K562 (cell line): ENCODE measurements at places on chromosomes 12 and 14.

GRCh38 chr14:61841145-61841544 lies 78.9 kb downstream of the SNAPC1 start:
- DNase-seq: no peak

DNA sequence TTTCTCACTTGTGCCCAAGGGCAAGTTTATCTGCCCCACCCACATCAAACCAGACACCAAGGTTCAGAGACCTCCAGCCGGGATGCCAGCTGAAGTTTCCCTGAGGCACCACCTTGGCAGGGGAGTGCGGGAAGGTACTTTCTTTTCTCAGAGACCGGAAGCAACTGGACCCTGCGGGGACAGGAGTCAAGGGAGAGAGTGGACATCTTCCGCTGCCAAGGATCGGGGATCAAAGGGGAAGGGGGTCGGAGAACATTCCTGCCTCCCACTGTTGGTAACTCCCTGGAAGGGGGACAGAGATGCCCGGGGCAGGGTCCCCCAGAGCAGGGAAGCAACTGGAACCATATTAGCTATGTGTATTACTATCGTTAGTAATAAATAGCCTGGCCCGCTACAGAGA lies 161.8 kb downstream of the DICER1 start:
- DNase-seq: no peak

- no peak for DNase-seq
These were observed 183.5 kb upstream of the C14orf180 start for GRCh38 chr14:104395941-104396681.

DNA sequence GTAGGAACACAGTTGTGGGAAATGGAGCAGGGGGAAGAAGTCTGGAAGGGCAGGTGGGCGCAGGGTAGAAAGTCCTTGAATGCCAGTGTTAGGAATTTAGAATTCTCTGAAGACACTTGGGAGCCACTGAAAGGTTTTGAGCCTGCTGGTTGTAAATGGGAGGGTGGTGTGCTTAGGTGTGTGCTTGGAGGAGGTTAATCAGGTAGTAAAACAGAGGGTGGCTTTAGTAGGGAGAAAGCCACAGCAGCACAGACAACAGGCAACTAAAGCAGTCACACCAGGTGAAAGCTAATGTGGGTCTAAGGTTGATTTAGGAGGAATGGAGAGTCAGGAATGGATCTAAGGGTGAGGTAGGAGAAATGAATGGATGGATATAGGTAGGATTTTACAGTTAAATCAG lies 385.0 kb downstream of the ZFP36L1 start:
- DNase-seq: no peak

DNA sequence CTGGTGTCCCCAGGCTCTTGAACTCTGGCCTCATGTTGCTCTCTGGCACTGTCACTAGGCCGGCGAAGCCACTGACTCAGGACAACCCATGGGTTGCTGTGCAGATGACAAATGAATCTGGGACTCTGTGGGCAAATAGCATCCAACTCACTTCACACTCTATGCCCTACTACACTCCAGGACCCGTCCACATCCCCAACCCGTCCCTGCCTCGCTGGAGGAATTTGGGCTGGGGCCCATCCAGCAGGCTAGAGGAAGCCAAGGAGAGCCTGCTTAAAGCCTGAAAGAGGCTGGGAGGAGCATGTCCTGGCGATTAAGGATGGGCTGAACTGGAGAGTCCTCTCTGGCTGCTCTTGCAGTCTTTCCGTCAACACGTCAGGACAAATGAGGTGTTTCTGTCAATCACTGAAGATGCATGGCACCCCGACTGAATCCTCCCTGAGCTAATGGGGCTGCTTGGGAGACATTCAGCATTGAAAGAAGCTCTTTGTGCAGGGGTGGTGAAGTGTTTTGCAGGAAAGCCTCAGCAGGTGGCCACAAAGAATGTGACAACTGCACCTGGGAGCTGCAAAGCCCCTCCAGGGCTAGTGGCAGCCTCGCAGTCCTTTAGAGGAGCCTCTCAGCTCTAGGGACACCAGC lies 71.7 kb downstream of the ANO2 start:
- no peak for DNase-seq

DNA sequence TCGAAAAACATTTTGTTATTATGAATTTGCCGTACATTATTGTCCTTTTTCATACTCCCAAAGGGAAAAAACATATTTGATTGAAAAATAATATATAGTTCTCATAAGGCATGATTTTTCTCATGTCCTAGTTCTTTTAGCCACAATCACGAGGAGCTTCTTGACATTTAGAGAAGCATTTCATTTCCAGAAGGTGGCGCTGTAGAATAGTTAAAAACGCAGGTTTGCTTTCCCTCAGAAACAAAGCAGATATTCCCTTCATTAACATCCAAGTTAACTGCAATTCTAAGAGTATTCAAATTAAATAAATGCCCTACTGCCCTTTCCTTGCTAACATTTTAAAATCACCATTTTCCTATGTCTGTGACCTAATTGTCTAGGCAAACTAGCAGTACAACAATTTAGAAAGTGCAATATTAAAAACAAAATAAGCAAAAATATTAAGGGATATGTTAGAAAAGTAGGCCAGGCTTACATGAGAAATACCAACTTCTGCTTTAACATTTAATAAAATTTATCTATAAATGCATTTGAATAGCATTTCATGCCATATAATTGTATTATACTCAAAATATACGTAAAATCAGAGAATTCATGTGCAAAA lies 10.9 kb upstream of the PIK3C2G start:
- DNase-seq: no peak

DNA sequence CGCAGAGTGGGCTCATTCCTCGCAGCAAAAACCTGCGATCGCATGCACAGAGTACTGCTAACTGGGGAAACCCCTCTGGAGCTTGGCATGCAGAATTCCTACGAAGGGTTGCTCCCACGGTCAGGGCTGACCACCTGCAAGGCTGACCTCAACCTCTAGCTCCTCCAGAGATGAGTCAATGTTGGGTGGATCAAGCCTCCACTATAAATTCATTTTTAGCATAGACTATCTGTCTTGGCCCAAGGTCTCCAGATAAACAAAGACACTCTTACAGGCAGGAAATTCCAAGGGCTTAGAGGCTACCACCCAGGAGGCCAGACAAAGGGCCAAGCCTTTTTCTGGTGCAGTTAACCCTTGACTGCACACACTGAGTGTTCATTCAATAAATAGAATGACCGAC lies 296.5 kb downstream of the TMEM132D start:
- DNase-seq: no peak

DNA sequence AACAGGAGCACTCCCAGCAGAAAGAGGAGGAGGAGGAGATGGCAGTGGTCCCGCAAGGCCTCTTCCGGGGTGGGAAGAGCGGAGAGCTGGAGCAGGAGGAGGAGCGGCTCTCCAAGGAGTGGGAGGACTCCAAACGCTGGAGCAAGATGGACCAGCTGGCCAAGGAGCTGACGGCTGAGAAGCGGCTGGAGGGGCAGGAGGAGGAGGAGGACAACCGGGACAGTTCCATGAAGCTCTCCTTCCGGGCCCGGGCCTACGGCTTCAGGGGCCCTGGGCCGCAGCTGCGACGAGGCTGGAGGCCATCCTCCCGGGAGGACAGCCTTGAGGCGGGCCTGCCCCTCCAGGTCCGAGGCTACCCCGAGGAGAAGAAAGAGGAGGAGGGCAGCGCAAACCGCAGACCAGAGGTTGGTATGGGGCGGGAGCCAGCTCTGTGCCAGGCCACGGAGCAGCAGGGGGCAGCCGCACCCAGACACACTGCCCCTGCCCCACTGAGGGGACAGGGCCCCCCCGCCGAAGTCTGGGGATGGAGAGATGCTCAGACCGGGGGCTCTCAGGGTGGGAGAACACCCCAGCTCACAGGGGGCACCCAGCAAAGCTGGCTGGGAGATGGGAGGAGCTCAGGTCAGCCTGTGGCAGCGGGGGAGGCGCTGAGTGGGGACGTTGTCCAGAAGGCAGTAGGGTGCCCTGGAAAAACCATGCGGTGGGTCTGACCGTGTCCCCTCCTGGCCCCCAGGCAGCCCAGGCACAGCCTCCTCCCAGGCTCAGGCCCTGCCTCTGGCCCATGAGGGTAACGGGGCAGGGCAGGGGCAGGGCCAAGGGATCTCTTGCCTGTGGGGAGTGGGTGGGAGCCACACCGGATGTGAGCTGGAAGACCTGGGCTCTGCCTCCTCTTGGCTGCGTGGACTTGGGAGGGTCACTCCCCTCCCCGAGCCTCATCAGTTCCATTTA lies 9.8 kb downstream of the CHGA start:
- DNase-seq: no peak

- no peak for DNase-seq
These were observed 1253.9 kb downstream of the SLC16A7 start for GRCh38 chr12:60849723-60850122.

DNA sequence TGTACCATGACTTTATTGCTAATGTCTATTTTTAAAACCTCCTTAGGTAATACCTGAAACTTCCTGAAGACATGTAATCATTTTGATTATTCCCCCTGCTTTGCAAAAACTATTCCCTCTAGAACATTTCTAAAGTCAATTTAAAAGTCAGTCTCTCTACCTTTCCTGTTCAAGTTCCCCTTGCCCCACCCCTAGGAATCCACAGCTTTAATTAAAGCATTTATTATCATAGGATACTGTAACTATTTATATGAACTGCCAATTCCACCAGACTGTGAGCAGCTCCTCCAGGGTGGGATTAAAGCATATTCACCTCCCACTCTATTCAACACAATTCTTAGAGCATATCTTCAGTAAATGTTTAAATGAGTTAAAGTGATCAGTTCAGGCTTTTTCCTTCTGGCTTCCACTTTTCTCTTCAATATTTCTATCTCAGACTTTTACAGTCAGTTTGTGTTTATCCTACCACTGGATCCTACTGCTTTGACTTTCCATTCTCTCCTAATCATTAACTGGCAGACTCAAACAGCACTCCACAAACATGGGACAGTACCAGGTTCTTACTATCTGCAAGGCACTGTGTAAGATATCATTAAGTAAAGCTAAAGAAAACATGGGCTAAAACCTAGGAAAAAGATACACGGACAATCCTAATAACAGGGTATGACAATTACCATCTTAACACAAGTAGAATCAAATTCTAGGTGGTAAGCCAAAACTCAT lies 39.1 kb downstream of the PTPN21 start:
- no peak for DNase-seq

DNA sequence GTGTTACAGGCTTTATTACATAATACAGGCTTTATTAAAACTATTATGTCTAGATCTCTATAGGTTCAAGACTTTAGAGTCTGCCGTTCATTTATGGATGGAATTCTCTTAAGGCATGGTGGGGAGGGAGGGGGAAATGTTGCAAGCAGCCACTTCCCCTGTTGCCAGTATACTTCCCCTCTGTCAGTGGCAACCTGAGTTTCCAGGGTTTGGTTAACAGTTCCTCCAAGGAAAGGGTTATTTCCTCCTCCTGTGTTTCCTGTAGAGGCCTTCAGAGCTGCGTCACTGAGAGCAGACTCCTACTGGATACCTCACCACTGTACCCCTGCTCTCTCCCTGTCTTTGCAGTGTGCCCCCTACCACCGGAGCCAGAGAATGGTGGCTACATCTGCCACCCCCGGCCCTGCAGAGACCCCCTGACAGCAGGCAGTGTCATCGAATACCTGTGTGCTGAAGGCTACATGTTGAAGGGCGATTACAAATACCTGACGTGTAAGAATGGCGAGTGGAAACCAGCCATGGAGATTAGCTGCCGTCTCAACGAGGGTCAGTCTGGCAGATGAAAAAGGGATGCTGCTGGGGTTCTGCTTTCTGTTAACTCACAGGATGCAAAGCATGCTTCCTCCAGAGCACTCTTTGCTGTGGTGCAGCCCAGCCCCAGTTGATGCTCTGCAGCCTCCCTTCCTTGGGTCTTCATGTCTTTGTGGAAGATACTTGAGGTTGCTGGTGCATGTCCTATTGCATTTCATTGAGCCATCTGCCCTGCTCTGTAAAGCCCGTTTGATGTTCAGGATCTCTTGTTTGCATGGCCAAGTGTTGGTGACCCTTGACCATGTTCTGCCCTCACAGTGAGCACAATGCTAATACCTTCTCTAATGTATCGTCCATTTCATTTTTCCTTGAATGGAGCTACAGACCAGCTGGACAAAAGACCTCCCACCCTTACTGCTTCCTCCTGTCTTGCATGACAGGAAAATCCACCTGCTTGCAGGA lies 63.6 kb upstream of the SRSF5 start:
- DNase-seq: no peak

GRCh38 chr14:91837076-91837475 lies 30.3 kb downstream of the TC2N start:
- no peak for DNase-seq

DNA sequence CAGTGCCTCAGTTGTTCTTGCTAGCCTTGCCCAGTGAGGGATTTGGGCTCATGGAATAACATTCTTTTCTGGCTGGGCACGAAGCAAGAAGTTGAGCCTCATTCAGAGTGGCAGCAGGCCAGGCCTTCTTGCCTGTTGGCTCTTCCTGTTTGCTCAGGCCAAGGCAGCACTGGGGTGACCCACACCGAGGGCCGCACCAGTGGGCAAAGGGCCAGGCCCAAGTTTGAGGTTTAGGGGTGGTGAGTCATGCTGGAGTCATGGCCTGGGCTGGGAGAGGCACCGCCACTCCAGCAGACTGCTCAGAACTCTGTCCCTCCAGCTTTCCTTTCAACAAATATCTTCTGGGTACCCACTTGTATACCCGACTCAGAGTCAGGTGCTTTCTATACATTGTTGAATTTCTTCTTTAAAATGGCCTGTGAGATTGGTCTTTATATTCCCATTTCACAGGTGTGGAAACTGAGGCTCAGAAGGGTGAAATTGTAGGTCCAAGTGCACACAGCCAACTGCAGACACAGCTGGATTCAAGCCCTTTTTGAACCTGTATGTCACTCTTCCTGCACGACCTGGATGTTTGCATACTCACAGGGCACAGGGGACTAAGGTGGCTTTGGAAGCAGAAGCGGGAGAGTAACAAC lies 279.4 kb downstream of the FOXN3 start:
- DNase-seq: peak; percentile 24

DNA sequence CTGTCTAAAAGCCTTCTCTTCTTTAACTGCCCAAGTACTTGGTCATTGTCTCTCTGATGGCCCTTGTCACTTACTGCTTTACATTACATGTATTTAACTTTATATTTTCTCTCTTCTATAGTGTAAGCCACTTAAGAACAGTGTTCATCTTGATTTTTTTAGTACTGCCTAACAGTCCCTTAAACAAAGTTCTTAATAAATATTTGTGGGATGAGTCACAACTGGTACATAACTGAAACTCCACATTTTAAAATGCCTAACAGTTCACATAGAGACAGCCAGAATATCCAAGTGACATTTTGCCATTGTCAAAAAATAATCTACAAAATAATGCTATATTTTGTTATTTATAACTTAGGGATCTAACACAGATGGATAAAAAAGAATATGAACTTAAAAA lies 146.6 kb downstream of the STXBP6 start:
- no peak for DNase-seq

GRCh38 chr14:53306911-53307310 lies 153.8 kb upstream of the DDHD1 start:
- DNase-seq: no peak

DNA sequence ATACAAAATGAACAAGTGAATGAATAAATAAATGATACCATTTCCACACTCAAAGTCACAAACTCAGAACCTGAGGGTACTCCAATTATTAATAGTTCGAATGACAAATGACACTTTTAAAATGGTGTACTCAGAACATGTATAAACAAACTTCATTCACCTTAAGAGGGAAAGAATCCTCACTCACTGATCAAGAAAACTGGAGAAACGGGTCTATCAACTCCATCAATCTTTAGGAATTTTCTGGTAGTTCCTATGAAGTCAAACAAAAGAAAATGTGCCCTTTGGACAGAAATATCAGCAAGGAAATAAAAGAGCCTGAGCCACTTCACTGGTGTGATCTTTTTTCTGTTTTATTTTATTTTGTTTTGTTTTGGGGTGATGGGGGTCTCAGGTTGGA lies 5.2 kb upstream of the NRDE2 start:
- no peak for DNase-seq

GRCh38 chr12:98817742-98818141 lies 172.7 kb downstream of the APAF1 start:
- no peak for DNase-seq
